ENCODE measurements at places on chromosomes 11 and 22.

DNA sequence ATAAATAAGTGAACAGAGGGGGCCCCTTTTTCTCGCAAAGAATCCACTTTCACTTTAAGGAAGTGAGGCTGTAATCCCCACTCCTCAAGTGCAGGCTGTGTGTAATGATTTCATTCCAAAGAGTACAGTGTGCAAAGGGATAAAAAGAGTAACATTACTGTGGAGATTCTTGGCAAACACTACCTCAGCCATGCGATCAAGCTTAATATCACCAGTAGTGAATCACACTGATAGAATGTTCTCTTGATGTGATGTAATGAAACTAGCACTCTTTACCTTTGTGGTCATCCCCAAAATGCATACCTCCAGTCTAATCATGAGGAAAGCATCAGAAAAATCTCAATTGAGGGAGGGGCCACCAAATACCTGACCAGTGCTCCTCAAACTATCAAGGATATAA is 246.1 kb upstream of the CHORDC1 start:
- no peak for DNase-seq

- DNase-seq, result no peak
These were observed 241.8 kb upstream of the ARHGAP42 start for GRCh38 chr11:100445231-100445735.

DNA sequence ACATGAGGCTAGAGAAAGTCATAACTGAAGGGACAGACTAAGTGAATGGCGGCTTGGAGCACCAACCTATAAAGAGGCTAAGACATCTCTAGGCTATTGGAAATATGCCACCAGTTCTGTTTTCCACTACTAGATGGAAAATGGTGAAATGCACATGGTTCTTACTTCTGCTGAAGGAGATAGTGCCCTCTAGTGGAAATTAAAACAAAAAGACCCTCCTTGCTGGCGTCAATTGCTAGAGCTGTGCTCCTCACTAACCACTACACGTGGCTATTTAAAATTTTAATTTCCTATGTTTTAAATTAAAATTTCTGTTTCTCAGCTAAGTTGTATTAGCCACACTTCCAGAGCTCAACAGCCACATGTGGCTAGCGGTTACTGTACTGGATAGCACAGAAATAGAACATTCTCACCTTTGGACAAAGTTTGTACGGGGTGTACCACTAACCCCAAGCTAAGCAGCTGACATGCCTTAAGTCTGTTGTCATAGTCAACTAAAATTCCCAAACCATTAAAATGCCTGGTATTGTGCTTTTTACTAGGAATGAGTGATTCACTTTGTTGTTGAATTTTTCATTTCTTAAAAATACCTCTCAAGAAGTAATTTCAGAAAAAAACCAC is 34.1 kb upstream of the CALCA start:
- DNase-seq, result peak; percentile 17

DNA sequence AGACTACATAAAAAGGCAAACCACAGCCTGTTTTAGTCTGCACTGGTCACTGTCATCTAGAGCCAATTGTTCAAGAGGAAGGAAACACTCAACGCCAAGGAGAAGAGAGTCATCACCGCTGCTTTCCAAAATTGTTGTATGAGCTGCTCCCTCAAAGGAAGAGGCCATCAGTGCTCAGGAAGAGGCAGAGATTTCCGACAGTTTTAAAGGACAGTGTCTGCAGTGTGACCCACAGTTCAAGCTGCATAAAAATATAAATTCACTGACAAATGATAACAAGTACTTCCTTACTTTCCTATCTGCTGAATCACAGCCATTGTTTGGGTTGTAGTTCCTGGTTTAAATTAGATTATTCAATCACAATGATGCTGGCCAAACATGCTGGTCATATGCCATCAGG is 16.4 kb downstream of the PRCP start:
- no peak for DNase-seq

DNA sequence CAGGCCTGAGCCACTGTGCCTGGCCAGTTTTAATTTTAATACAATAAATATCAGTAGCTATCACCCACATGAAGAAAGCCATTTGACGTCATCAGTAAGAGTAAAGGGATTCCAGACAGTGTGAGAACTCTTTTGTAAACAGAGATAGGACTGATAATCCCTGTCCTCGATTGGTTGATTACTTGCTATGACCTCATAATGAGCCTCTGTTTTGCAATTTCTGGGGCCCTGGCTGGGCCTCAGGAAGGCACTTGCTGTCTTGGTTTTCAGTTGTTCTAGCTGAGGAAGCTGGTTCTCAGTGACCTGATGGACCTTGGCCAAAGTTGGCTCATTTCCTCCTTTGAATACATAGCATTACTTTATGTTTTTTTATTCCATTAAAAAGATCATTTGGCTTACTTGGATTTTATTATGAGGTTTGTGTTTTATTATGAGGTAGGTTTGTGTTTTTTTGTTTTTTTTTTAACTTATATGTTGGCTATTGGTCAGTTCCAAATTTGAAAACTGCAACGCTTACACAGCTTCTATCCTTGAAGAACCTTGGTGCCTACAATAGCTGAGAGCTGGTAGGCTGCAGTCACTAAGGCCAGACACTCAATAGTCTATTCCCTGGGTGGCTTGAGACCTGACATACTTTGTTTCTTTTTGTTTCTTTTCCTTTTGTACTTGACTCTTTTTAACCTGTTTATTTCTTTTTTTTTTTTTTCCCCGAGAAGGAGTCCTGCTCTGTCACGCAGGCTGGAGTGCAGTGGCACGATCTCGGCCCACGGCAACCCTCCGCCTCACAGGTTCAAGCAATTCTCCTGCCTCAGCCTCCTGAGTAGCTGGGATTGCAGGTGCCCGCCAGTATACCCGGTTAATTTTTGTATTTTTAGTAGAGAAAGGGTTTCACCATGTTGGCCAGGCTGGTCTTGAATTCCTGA is 20.0 kb downstream of the MARK2 start:
- no peak for DNase-seq

- no peak for DNase-seq
These were observed 367.9 kb downstream of the MN1 start for GRCh38 chr22:27433585-27434190.

GRCh38 chr11:44633641-44634040 is 68.2 kb downstream of the CD82 start:
- no peak for DNase-seq

GRCh38 chr22:37959231-37959825 is 5.8 kb downstream of the POLR2F start:
- no peak for DNase-seq

DNA sequence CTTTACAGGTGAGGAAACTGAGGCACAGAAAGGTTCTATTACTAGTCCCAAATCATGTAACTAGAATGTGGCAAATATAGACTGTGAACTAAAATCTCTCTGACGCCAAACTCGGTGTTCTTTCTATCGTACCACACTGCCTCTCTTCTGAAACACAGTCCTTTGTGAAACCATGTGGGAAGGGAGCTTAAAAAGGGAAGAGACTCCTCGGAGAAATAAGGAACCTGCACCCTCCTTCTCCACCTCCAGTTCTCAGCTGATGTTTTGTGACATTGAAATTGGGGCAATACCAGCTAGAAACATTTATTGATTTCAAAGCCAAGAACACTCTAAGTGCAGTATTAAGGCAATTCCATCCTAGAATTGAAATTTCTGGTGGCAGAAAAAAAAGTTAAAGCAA is 76.4 kb upstream of the DRD2 start:
- DNase-seq, result no peak

- no peak for DNase-seq
These were observed 21.4 kb downstream of the YPEL1 start for GRCh38 chr22:21714059-21714770.

- no peak for DNase-seq
These were observed 29.3 kb downstream of the DMC1 start for GRCh38 chr22:38540701-38541100.

GRCh38 chr22:44162960-44163359 is 17.8 kb upstream of the PARVG start:
- DNase-seq, result no peak

- no peak for DNase-seq
These were observed 147.2 kb downstream of the CTTN start for GRCh38 chr11:70545610-70545912.

- DNase-seq, result peak; percentile 28
These were observed 3.8 kb downstream of the APOBEC3D start for GRCh38 chr22:39024519-39025308.

- DNase-seq, result no peak
These were observed 212.3 kb upstream of the B3GAT1 start for GRCh38 chr11:134624166-134624920.

DNA sequence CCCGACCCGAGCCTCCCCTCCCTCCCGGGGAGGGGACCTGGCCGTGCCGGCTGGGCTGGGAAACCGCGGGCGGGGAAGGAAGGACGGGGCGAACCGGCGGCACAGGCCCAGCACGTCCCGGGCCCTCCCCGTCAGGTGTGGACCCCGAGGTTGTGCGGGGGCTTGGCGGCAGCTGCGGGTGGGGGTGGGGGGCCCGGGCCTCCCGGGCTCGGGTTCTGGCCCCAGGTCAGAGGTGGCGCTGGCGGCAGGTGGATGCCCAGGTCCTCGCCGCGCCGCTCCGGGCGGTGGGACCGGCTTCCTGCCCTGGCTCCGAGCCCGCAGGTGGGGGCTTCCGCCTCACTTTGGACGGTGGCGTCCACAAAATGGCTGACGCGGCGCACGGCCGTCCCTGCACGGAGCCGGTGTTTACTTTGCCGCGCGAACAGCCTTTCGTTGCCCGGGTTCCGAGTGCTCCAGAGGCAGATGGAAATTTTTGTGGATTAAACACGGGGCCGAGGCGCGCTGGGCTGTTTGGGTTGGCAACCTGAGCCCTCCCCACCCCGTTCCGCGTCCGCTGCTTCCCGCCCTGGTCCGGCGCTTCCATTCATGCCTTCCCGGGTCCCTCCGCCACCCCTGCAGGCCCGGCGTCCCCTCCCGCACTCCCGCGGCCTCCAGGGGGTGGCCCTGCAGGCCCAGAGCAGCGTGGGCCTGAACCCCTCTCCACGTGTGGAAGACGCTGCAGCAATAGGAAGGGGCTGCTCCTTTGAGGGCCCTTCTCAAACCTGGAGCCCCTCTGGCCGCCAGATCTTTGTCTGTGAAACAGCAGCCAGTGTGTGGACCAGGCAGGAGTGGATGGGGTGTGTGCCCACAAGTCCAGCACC is 92.0 kb upstream of the KCNQ1OT1 start:
- peak; percentile 50 for DNase-seq

GRCh38 chr22:45263463-45264269 is 21.1 kb upstream of the UPK3A start:
- DNase-seq, result peak; percentile 21
